ENCODE measurements at places on chromosomes 1 and 21.

- no peak for DNase-seq
Measured at GRCh38 chr1:11354893-11355553, 82.0 kb downstream of the UBIAD1 start.

DNA sequence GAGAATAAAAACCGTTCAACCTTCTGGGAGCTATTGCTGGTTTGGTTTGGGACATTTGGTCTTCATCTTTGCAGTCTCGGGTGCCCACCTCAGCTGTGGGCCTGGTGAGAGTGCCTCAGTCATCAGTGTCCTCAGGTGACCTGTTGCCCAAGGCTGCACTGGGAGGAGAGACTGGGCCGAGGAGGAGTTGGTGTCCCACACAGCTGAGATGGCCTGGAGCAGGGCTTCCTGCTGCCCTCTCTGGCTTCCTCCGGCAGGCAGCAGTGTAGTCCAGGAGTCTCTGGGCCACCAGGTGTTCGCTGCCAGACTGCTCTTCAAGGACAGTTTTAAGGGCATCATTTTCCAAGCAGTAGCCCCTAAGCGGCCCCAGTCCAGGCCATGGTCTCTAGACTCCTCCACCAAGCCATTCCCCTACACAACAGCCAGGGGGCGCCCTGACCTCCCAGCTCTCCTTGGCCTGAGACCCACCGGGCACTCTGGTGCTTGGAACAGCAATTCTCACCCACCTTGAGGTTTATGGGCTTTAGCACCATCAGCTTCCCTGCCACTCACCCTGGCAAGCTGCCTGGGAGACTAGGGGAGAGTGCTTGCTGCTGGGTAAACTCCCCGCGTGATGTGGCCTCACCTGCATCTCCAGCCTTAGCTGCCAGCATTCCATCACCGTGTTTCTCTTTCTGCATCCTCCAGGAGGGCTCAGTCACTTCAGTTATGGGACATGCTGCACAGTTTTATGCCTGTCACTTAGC is 9.1 kb upstream of the SYTL1 start:
- DNase-seq: peak; percentile 38

GRCh38 chr1:64513545-64513944 is 43.6 kb downstream of the CACHD1 start:
- no peak for DNase-seq

DNA sequence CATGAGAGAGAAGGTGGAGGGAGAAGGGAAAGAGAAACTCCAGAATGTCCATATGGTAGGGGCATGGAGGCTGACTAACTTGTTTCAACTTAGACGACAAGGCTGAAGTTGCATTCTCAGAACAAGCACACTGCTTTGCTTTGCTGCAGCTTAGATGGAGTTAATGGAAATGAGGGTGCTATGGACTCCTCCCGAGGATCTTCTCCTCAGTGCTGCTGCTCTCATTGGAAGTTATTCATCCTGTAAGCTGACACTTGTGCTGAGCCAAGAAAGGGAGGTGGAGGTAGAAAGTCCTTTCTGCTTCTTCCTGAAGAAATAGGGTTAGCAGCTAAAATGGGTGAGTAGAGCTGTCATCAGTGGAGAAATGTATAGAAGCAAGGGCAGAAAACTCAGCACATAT is 215.3 kb downstream of the SEC16B start:
- DNase-seq: no peak

GRCh38 chr21:37837381-37837780 is 78.9 kb downstream of the KCNJ6 start:
- DNase-seq: no peak

DNA sequence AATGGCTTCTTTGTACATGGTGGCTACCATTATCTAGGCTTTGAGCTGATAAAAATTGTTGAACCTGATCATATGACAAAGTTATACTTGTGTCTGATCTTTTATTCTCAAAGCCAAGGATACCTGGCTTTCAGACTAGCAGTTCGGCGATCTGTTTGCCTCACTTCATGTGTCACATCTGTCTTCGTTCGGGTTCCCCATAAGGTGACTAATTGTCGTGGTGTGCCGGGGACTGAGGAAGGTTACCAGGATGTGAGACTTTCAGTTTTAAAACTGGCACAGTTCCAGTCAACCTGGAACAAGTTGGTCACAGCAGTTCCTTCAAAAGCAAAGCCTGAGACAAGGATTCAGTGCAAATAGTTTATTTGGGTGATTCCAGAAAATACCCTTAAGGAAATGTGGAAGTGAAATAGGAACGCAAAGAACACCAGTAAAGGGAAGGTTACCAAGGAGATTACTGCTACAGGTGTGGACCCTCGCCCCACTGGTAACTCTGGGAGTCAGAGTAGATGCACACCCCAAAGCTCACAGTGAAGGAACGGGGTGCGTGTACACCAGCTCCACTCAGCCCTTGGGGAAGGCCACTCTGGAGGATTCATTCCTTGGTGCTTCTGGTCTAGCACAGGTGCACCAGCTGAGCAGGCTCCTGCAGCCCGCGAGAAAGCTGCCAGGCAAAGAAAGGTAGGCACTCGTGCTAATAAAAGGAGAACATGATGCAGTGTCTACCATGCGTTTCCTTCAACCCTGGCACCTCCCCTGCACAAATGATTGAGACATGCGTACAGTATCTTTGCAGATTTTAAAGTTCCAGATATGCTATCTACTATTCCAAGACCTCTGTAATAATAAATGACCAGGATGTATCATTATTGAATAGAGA is 69.0 kb downstream of the VWA5B1 start:
- DNase-seq: no peak

- DNase-seq: no peak
Measured at GRCh38 chr1:41564741-41565475, 80.4 kb upstream of the EDN2 start.

GRCh38 chr1:203346060-203346768 is 4.7 kb downstream of the FMOD start:
- DNase-seq: no peak

DNA sequence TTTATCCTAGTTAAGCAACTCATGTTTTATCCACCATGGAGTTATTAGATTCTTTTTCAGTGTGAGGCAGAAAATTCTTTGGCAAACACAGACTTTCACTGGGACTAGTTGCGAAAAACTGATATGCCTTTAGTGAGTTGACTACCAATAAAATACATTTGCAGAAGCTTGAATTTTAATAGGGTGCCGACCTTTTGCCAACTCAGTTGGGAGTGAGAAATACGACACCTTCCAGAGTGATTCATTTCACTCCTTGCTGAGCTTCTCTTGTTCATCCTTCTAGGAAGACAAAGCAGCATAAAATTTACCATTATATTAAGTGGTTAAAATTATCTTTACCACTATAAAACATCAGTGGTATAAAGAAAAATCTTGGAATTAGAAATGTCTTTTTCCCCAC is 1.2 kb upstream of the KRTAP23-1 start:
- DNase-seq: no peak
